ENCODE measurements at places on chromosomes 6 and 20. TPM values are rescaled to one million over a fixed set of nuclear protein-coding genes. Genes with fewer than 3 reads are reported as not detected.

GRCh38 chr20:16246870-16247269, 326.4 kb downstream of the KIF16B start:
- H3K27me3 ChIP-seq: peaks cover 7% of the 10 kb centered on the region
- no peaks in the 10 kb centered on the region for H3K36me3 ChIP-seq
- no peaks in the 10 kb centered on the region for H3K4me1 ChIP-seq
- no peak overlapping the region for H3K27ac ChIP-seq
- no peak overlapping the region for H3K4me3 ChIP-seq

DNA sequence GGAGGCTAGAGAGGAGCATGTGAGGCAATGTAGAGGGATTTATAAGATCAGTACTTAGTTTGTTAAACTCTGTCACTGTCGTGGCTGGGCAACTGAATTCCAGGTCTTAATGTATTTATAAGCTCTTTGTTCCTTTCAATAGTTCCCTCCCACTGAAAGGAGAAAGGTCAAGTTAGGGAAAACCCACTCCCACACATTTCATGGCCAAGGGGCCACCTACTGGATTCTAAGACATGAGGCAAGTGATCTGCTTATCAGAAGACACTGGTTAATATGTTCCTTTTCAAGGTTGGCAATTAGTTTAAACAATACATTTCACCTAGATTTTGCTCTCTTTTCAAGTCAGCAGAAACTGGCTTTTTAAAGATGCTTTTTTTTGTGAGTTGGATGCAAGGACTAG, 5.4 kb upstream of the GSTA5 start:
- H3K4me3 ChIP-seq: no peak overlapping the region
- no peak for DNase-seq
- H3K4me1 ChIP-seq: no peaks in the 10 kb centered on the region
- no peaks in the 10 kb centered on the region for H3K36me3 ChIP-seq

BTNL2 gene
- not detected for total RNA-seq

DXO gene
- 12.3 TPM for total RNA-seq

GRCh38 chr6:66965227-66965626, 1258.2 kb upstream of the EYS start:
- no peaks in the 10 kb centered on the region for H3K36me3 ChIP-seq
- H3K4me1 ChIP-seq: no peaks in the 10 kb centered on the region
- H3K27me3 ChIP-seq: no peaks in the 10 kb centered on the region
- H3K4me3 ChIP-seq: no peak overlapping the region
- no peak overlapping the region for H3K27ac ChIP-seq

FAM110A gene
- total RNA-seq: 18.0 TPM

DNA sequence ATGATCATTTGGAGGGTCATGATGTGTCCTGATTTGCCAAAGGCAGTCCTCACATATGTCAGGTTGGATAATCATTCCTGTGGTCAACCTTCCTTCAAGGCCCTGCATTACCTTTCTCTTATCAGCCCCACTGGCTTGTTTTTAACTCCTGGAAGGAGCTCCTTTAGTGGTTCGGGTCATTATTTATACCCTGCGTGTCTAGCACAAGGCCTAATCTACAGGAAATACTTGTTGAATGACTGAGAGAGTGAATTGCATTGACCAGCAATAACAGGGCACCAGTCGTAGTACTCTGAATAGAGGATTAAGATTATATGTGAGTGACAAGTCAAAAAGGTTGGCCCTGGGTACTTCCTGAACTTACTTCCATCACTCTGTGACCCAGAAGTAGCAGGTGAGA, 4.5 kb downstream of the HIVEP2 start:
- DNase-seq: no peak
- peaks cover 71% of the 10 kb centered on the region for H3K4me1 ChIP-seq

PNLDC1 gene
- 0.31 TPM for total RNA-seq

ZBTB46 gene
- total RNA-seq: 4.6 TPM

HFE gene
- total RNA-seq: 1.4 TPM

DNA sequence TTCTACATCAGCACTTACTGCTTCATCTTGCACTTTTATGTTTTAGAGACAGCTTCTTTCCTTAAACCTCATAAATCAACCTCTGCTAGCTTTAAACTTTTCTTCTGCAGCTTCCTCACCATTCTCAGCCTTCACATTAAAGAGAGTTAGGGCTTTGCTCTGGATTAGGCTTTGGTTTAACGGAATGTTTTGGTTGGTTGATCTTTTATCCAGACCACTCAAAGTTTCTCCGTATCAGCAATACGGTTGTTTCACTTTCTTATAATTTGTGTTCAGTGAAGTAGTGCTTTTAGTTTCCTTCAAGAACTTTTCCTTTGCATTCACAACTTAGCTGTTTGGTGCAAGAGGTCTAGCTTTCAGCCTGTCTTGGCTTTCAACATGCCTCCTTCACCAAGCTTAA, 40.4 kb downstream of the DNAAF9 start:
- peaks cover 6% of the 10 kb centered on the region for H3K36me3 ChIP-seq
- peaks cover 3% of the 10 kb centered on the region for H3K4me1 ChIP-seq
- no peak overlapping the region for H3K27ac ChIP-seq
- no peaks in the 10 kb centered on the region for H3K27me3 ChIP-seq
- DNase-seq: no peak

GRCh38 chr6:148952147-148953035, 205.6 kb downstream of the UST start:
- H3K27me3 ChIP-seq: no peaks in the 10 kb centered on the region
- peaks cover 4% of the 10 kb centered on the region for H3K36me3 ChIP-seq
- H3K4me3 ChIP-seq: no peak overlapping the region
- H3K27ac ChIP-seq: no peak overlapping the region
- DNase-seq: no peak
- H3K4me1 ChIP-seq: peaks cover 4% of the 10 kb centered on the region

BLOC1S5 gene
- total RNA-seq: 23.8 TPM

DNA sequence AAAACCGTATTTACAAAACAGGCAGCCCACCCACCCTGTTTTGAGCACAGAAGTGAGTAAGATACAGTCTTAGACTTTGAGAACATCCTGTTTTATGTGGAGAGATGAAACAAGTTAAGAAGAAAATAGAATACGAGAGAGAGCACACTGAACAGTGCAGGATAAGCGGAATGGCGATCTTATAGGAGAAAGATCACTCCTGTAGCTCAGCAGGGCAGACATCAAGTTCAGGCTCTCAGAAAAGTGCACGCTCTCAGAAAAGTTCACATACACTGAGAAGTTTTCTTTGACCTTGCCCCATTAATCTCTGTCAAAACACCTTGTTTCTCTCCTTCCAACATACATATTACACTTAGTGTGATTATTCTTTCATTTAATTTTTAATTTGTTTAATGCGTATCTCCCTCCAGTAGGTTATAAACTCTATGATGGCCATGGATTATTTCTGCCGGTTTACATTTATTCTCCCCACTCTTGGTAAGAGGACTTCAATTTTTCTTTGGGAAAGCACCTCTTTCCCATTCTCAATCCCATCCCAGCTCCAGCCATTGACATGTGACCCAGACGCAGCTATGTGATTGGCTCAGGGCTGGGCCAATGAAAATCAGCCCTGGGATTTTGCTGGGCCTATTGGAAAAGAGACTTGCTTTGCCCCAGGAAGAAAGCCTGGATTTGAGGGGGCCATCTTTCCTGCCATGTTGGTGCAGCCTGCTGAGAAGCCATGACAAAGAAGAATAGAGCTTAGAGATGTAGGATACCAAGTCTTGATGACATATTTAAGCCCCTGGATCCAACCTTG, 16.2 kb downstream of the KCNB1 start:
- H3K27me3 ChIP-seq: peaks cover 20% of the 10 kb centered on the region
- no peak overlapping the region for H3K4me3 ChIP-seq
- no peaks in the 10 kb centered on the region for H3K36me3 ChIP-seq
- no peak overlapping the region for H3K27ac ChIP-seq
- DNase-seq: no peak
- no peaks in the 10 kb centered on the region for H3K4me1 ChIP-seq

- H3K36me3 ChIP-seq: no peaks in the 10 kb centered on the region
- H3K27me3 ChIP-seq: peaks cover 2% of the 10 kb centered on the region
- no peaks in the 10 kb centered on the region for H3K4me1 ChIP-seq
- no peak overlapping the region for H3K27ac ChIP-seq
- DNase-seq: no peak
Measured at GRCh38 chr6:131761060-131761761, 46.6 kb upstream of the ENPP1 start.

DNA sequence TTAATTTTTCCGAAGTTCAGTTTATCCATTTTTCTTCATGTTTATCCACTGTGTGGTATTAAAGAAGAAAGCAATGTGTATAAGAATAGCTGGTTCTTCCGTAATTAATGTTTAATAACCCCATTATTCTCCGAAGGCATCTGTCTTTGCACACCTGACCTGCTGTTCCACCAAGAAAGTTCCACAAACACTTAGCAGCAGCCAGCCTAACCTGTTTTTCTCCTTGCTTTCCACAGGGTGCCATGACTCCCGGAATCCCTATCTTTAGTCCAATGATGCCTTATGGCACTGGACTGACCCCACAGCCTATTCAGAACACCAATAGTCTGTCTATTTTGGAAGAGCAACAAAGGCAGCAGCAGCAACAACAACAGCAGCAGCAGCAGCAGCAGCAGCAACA, 7.4 kb downstream of the TBP start:
- peaks cover 31% of the 10 kb centered on the region for H3K4me1 ChIP-seq
- H3K27me3 ChIP-seq: no peaks in the 10 kb centered on the region
- peaks cover 41% of the 10 kb centered on the region for H3K36me3 ChIP-seq
- H3K27ac ChIP-seq: no peak overlapping the region

DNA sequence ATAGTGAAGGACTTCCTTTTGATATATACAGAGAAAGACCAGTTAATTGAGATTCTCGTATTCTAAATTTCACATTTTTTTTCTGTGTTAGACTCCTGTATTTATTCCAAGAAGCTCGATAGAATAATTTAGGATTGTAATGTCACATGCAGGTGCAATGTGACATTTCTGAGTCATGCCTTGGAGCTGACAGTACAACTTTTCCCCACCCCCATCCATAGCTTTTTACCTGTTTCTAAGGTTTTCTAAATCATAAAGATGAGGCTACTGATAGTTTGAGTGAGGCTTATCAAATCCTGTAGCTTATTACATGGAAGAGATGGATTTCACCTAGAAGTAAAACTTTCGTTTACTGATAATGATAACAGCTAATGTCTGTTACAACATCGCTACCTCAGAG, 37.6 kb downstream of the FLRT3 start:
- H3K27ac ChIP-seq: no peak overlapping the region
- no peaks in the 10 kb centered on the region for H3K27me3 ChIP-seq
- H3K36me3 ChIP-seq: no peaks in the 10 kb centered on the region
- no peak overlapping the region for H3K4me3 ChIP-seq

DNA sequence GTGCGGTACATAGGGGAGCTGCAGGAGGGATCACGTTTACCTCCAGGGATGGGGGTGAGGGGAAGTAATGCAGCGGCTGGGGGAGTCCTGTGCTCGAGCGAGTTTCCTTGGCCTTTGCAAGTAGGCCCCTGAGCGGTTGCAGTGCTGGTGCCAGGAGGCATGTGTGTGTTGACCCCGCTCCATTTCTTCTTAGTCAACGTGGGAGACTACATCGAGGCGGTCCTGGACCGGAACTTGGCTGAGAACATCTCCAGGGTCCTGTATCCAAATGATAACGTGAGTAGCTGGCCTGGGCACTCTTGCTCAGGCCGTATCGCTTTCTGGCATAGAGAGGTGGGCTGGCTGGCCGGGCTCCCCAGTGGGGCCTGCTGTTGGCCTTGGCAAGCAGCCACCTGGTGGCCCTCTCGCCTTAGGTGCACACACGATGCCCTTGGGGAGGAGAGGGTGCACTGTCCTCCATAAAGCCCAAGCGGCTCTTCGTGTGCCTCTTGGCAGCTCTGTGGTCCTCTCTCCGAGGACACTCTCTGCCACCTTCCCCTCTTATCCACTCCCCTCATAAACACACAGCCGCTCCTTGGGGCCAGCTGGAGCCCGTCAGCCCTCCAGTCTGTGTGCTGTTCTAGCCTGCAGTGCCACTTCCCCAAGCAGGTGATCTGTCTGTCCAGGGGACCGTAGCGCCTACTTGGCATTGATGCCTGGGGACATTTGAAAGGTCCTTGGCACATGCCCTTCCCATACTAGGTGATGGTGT, 29.3 kb downstream of the PYGB start:
- DNase-seq: no peak
- H3K4me3 ChIP-seq: no peak overlapping the region
- peaks cover 2% of the 10 kb centered on the region for H3K36me3 ChIP-seq
- no peak overlapping the region for H3K27ac ChIP-seq
- H3K27me3 ChIP-seq: no peaks in the 10 kb centered on the region

PLAGL1 gene
- total RNA-seq: 13.4 TPM

TRIM40 gene
- total RNA-seq: not detected

GRCh38 chr20:17698384-17698783, 1.4 kb upstream of the BANF2 start:
- no peak overlapping the region for H3K27ac ChIP-seq
- no peaks in the 10 kb centered on the region for H3K4me1 ChIP-seq
- H3K36me3 ChIP-seq: no peaks in the 10 kb centered on the region
- H3K4me3 ChIP-seq: no peak overlapping the region

DNA sequence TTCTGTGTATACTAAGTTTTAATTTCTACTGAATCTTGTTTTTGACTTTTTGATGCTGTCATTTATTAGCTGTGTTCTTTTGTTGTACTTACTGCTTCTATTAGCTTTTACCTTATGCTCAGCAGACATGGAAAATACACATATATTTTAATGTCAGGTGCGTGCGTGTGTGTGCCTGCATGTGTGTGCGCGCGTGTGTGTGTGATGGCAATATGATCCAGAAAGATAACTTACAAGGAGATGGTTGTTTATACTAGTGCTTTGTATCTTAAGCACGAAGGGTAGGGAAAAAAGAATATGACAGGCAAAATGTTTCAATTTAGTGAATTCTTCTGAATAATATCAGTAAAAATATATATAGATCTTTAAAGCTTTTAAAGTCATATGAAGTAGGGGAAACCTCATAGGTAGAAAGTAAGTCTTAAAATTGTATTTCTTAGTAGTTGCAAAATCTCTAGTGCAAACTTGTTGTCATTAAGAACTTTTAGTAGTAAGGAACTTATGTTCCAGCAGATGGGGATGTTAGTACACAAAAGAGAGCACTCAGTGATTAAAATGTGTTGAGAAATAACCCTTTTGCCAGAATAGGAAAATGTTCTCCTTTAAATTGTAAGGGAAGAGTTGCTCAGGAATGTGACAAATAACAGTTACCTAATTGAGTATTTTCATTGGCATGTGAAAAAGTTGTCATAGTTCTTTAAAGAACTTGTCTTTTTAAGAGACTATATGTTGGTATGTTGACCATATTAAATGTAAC, 13.2 kb downstream of the QKI start:
- H3K4me1 ChIP-seq: peaks cover 49% of the 10 kb centered on the region
- H3K36me3 ChIP-seq: no peaks in the 10 kb centered on the region
- no peak overlapping the region for H3K4me3 ChIP-seq
- DNase-seq: no peak
- no peaks in the 10 kb centered on the region for H3K27me3 ChIP-seq
- H3K27ac ChIP-seq: no peak overlapping the region

DNA sequence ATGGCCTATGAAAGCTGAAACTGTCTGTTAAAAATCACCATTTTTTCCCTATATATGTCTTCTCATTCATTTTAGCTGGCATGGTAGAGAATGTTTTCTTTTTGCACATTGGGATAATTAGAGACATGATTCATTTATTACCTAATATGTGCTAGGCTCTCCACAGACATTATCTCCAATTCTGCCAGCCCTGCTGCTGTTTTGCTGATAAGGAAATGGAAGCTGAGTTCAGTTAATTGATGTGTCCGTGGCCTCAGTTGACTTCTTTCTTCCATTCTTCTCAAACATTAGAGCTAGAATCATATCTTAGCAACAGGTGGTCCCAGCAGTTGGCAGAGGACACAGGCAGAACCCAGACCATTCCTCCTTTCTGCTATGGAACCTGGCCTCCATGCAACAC, 644.1 kb upstream of the CITED2 start:
- no peak for DNase-seq
- H3K4me3 ChIP-seq: no peak overlapping the region
- H3K36me3 ChIP-seq: no peaks in the 10 kb centered on the region

Data from activated CD4-positive, alpha-beta memory T cell treated with anti-CD3 and anti-CD28 coated beads for 36 hours (primary cell).